HFF-Myc (cell line): ENCODE measurements at places on chromosomes 12 and 14.

GRCh38 chr12:25712169-25712568, 159.1 kb upstream of the LMNTD1 start:
- DNase-seq = no peak

- DNase-seq = no peak
Observed at GRCh38 chr12:92459850-92460249, 242.9 kb upstream of the PLEKHG7 start.

GRCh38 chr12:114041136-114041535, 75.0 kb upstream of the RBM19 start:
- no peak for DNase-seq

DNA sequence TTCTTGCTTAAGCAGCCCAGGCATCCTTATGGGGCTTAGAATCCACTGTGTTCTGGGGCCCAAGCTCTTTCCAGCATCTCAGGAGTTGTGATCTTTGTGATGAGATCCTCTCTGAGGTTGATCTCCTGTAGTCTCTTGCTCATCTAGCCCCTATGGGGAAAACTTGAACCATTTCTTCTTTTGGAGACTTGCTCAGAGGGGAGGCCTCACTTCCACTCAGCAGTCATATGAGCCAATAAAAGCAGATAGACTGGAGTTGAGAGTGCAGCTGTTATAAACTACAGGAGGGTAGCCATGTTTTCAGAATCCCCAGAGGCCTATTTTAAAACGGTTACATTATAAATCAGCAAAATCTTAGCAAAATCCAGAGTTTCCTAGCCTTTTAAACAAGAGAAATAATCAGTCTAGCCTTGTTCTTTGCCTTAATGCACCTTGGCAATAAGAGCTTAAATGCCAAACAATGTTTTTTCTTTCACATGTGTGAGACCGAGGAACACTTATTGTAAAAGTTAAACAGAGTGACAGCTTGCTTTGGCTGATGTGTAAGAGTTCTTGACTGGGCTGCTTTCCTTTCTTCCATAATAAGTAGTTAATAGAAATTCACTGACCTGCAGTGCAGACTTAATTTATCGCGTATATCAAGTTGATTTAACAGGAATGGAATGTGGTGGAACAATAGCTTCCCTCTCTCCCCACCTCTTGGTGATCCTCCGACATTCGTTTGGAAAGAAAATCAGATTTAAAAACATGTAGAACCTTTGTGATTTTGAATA, 168.3 kb downstream of the NEDD1 start:
- DNase-seq = no peak

DNA sequence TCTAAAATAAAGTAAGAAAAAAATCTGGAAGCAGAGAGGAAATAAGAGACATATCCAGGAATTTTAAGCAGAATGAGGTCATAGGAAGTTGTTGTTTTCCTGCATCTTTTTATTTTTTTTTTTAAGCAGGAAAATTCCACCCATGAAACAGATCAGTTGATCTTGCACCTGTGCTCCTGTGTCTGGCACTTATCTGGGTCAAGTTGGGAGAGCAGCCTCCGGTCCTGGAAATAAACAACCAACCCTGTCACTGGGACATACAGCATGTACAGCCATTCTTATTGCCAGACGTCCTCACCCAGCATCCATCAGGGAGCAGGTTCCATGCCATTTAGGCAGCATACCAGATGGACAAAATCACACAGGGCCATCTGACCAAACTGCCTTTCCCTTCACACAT, 266.0 kb upstream of the BTG1 start:
- no peak for DNase-seq

DNA sequence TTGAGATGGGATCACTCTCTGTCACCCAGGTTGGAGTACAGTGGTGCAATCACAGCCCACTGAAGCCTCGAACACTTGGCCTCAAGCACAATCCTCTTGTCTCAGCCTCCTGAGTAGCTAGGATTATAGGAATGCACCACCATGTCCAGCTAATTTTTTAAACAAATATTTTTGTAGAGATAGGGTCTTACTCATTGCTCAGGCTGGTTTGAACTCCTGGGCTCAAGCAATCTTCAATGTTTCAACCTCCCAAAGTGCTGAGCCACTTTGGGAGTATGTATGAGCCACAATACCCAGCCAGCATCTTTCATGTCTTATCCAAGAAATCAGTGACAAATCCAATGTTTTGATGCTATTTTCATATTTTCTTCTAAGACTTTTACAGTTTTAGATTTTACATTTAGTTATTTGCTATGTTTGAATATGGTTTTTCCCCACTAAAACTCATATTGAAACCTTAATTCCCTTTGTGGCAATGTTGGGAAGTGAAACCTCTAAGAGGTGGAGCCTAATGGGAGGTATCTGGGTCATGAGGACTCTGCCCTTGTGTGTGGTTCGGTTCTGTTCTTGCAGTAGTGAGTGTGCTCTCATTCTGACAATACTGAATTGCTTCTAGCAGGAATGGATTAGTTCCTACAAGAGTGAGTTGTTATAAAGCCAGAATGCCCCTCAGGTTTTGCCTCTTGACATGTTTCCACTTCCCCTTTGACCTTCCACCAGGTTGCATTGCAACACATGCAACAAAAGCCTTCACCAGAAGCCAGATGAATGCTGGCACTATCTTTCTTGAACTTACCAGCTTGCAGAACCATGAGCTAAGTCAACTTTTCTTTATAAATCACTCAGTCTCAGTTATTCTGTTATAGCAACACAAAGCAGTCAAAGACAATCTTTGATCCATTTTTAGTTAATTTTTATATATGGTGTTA, 80.8 kb upstream of the AMIGO2 start:
- no peak for DNase-seq

GRCh38 chr14:77369285-77369684, 7.6 kb downstream of the TMED8 start:
- DNase-seq = no peak

GRCh38 chr12:48447755-48448154, 24.6 kb upstream of the ANP32D start:
- DNase-seq = no peak

DNA sequence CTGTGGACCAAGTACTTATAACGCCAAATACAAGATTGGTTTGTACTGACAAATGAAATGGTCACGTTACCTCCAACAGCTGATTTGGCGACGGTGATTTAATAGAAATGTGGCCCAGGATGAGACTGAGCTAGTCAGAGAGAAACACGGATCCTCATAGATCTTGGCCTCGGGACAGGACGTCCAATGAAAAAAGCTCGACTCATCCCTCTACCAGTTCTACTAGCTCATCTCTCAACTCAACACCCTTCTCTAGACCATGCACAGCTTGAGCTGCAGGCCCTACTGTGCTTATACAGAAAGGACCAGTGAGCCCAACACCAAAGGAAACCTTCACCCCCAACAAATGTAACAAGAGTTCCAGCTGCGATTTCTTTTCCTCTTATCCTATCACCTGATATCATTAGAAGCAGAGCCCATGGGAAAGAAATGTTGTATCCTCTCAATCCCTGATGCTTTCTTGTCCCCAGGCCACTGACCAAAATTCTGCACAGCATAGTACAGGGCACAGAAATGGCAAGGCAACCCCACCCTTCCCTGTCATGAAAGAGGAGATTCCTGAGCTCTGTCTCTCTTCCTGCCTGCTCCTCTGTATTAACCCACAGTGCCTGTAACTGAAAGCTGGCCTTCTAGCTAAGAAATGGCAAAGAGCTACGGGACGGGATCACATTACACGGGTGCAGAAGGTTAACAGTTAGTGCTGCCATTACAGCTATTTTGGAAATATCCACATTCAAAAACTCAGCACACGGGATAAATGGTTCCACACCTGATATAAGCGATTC, 39.2 kb downstream of the DICER1 start:
- DNase-seq = no peak

GRCh38 chr12:5456906-5457305, 25.0 kb downstream of the NTF3 start:
- no peak for DNase-seq

DNA sequence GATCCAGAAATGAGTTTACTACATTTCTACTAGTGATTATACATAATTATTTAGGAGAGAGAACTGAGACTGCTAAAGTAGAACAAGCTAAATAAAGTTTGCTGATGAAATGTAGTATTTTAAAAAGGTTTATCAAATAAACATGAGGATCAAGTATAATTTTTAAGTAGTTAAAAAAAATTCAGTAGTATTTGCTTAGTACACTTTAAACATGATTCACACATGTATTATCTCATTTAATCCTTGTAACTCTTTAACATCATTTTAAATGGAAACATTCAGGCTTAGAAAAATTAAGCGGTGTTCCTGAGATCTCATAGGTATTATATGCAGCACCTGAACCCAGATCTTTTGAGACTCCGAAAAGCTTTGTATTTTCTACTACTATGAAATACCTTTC, 8.7 kb downstream of the SNW1 start:
- DNase-seq = no peak

DNA sequence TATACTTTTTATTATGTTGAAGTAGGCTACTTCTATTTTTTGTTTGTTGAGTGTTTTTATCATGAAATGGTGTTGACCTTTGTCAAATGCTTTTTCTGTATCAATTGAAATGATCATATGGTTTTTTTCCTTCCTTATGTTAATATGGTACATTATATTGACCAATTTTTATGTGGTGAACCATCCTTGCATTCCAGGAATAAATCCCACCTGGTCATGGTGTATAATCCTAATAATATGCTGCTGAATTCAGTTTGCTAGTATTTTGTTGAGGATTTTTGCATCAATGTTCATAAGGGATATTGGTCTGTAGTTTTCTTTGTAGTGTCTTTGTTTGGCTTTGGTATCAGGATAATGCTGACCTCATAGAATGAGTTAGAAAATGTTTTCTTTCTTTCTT, 10.4 kb downstream of the OR5AU1 start:
- DNase-seq = no peak

GRCh38 chr12:99649551-99649950, 2.0 kb downstream of the GARIN6 start:
- DNase-seq = no peak

DNA sequence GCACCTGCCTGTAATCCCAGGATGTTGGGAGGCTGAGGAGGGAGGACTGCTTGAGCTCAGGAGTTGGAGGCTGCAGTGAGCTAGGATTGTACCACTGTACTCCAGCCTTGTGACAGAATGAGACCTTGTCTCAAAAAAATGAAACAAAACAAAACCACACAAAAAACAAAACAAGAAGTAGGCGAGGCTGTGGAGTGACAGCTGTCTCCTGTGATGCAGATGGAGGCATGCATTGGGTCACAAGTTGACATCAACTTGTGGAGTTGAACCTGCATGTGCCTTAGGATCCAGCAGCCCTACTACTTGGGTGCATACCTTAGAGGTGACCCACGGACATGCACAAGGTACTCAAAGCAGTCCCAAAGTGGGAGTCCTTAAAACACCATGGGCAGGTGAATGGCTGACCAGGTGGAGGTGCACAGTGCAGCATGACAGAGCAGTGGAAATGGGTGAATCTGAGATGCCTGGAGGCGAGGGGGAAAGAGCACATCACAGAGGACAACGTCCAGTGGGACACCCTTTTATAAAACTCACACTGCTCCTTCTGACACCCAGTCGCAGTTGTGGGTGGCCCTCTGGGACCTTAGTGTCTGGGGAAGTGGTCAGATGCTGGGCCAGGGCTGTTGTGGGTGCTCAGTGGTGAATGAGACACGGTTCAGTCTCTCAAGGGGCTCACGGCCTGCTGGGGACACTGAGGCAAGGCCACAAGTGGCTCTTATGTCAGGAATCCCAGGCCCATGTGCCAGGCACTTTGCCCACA, 12.7 kb downstream of the PLBD2 start:
- no peak for DNase-seq

- DNase-seq = no peak
Observed at GRCh38 chr12:122981587-122982476, 1.4 kb downstream of the ARL6IP4 start.

- DNase-seq = no peak
Observed at GRCh38 chr12:104687823-104688573, 231.2 kb downstream of the CHST11 start.

- DNase-seq = no peak
Observed at GRCh38 chr12:128652136-128652751, 171.5 kb downstream of the SLC15A4 start.

GRCh38 chr14:34997762-34998161, 15.0 kb downstream of the SRP54 start:
- no peak for DNase-seq

GRCh38 chr14:23528555-23528954, 23.0 kb downstream of the ZFHX2 start:
- DNase-seq = no peak

- DNase-seq = no peak
Observed at GRCh38 chr12:67457778-67458665, 188.9 kb downstream of the CAND1 start.

- DNase-seq = no peak
Observed at GRCh38 chr14:55255979-55256378, 15.2 kb upstream of the FBXO34 start.

- no peak for DNase-seq
Observed at GRCh38 chr12:14982991-14983390, 10.1 kb downstream of the PDE6H start.

DNA sequence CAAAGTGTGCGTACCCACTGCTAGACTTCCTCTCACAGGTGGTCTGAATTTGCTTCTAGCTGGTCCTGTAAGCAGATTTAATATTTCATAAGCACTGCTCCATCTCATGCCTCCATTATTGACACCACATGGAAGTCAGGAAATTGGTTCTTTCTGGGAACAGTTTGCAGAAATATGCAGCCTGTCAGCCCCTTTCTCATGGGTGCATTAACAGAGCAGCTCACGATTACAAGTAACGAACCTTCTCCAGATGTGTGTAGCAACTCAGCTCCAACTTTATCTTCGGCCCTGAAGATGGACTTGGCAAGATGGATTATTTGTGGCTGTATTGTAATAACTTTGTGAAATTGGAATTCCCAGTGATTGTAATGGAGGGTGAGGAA, 214.5 kb upstream of the DDHD1 start:
- DNase-seq = peak; percentile 90

DNA sequence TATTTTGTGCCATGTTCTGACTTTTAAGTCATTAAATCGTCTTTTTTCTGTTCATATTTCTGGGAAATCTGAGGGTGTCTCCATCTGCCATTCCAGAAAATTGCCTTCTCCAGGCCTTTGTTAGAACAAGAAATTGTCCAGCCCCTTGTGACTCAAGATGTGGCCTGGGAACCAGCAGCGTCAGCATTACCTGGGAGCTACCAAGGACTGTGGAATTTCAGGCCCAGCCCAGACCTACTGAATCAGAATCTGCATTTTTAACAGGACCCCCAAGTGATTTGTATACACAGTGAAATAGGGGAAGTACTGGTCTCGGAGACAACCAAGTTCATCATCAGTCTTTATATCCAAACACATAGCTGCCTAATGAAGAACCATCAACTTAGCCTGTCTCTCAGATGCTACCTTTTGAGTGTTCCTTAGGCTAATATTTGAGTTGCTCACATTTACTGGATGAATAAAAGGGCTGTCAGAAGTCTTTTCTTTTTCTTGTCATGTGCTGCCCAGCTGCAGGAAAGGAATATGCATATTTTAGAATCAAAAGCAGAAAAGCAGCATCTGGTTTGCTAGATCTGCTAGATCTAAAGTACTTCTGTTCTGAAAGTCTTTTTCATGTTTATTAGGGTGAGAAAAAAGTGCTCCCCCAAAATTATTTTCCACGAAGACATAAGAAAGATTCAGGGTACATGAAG, 21.2 kb downstream of the GPHB5 start:
- no peak for DNase-seq

GRCh38 chr12:92556637-92557421, 146.0 kb upstream of the PLEKHG7 start:
- no peak for DNase-seq

GRCh38 chr12:54418441-54419087, 502 bp downstream of the ITGA5 start:
- no peak for DNase-seq

- DNase-seq = peak; percentile 100
Observed at GRCh38 chr12:104213952-104214351, 1.6 kb upstream of the TXNRD1 start.
